ENCODE measurements at places on chromosomes 1 and 21.

DNA sequence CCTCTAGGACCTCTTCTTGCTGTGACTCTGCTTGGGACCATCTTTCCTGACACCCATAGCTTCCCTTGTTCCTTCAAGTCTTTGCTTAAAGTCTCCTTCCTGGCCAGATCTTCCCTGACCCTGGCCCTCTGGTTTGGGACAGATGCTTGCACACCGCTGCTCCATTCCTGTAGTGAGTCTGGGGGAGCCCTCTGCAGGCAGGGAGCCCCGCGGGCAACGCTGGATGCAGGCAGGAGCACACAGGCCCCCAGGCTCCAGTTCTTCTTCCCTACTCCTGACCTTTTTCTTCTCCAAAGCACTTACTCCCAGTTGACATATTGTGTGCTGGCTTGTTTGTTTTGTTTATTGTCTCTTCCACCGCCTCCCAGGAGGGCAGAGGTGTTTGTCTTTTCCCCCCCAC is 413.4 kb downstream of the CAMTA1 start:
- no peak for DNase-seq

DNA sequence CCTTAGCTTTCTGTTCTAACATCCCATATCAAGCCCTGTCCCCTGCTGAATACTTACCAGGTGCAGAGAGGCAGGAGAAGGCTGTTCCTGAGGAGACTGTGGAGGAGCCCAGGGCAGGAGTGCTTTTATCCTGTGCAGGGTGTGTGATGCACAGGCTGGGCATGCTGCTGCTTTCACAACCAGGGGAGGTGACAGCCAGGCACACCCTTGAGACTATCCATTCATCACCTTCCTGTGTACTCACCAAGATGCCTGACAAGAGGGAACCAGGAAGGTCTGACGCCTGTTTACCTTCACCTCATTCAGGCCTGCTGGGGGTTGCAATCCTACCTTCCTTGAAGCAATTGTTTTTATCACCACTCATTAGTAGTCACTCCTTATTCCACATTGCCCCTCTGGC is at the start of gene LCE3E:
TSS of gene LCE3E (minus strand) at position 100 of the 400 bp plus-strand sequence. CDS start 572 bp downstream, outside the sequence.
- DNase-seq = no peak

DNA sequence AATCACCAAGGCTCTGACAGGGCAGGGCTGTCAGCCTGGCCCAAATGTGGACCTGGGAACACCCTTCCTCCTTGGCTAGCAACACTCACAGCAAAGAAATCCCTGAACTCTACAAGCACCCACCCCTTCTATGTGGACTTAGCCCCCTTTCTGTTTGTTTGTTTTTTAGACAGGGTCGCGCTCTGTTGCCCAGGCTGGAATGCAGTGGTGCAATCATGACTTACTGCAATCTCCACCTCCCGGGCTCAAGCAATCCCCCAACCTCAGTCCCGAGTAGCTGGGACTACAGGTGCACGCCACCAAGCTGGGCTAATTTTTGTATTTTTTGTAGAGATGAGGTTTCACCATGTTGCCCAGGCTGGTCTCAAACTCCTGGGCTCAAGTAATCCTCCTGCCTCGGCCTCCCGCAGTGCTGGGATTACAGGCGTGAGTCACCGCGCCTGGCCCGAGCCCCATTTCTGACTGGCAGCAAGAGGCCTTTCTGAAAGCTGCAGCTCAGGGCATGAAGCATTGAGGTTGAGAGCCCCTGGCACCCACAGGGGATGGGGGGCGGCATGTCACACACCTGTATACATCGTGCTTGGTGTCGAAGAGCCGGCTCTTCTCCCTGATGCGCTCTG is 16.2 kb downstream of the RIPK4 start:
- DNase-seq = peak; percentile 10

DNA sequence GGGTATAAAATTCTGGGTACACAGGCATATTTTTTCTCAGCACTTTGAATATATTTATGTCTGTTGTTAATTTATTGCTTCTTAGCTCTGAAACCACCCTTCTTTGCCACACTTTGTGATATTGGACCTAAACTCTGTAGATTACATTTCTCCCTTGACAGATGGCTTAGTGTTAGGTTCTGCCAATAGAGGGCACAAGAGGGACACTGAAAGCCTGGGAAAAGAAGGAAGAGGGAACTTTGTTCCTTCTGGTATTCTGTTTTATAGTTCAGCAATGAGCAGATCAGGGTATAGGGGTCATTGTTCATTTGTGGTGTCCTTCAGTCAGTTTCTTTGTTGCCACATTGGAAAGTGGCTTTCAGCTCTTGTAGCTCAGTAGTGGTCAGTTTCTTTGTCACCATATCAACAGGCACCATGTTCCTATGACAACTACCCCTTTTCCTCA is 423.5 kb upstream of the PROX1 start:
- no peak for DNase-seq

GRCh38 chr1:104195395-104195794 is 445.7 kb downstream of the AMY1C start:
- no peak for DNase-seq

DNA sequence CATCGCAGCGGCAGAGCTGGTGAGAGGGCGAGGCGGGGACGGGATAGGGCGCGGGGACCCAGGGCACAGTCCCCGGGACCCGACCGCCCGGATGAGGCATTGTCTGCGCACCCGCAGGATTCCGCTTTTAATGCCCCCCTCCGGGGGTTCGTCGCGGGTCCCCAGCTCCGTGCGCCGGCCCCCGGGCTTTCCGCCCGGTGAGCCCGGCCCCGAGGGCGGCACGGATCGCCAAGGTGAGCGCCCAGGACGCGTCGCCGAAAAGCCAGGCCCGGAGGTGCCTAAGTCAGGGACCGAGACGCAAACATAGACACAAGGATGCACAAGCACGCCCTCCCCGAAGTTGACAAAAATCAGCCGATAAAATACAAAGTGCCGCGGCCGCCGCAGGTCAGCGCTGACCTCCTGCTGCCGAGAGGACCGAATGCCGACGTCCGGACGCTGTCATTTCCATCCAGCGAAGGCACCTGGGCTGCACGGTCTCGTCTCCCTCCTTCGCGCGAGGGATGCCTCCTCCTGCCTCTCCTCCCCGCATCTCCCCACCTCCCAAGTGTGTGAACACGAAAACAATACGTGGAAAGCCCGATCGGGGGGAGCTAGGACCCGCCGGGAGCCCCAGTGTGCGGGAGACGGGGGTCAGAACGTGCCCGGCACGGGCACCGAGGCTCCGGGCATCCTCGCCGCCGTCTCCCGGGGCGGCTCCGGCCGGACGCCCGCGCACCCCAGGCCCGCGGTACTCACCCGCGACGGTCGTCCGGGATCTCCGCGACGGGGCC is 101.1 kb upstream of the SOD1 start:
- no peak for DNase-seq

- peak; percentile 29 for DNase-seq
Measured at GRCh38 chr1:51192213-51192843, 43.7 kb upstream of the RNF11 start.

- no peak for DNase-seq
Measured at GRCh38 chr1:150366416-150367296, 2.7 kb downstream of the RPRD2 start.

- no peak for DNase-seq
Measured at GRCh38 chr21:44441581-44442265, 13.6 kb upstream of the LRRC3 start.

GRCh38 chr1:215279682-215280081 is 197.1 kb downstream of the KCNK2 start:
- DNase-seq = no peak

GRCh38 chr21:42346866-42347600 is 3.8 kb downstream of the TFF2 start:
- DNase-seq = no peak

DNA sequence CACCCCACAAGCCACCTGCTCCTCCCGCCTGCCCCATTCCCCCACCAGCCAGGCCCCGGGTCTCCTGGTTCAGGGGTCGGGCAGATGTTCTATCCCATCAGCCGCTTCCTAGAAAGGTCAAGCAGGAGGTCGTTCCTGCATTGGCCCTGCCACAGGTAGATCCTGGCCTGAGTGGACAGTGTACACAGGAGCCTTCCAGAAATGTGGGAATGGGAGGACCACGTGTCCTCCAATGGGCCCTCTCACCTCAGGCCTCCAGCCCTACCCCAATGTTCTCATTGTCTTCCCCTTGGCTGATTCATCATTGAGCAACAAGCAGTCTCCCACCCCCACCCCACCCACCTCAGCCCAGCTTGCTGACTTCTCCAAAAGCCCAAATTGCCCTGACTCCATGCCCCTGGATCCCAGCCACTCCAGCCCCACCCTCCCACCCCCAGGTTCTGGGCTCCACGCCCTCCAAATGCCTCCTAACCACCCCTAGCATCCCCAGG is 2.1 kb downstream of the S100A16 start:
- DNase-seq = no peak

- DNase-seq = peak; percentile 20
Measured at GRCh38 chr1:161258439-161259344, at the start of gene PCP4L1. Gene PCP4L1, plus strand, starts transcription at chr1:161258745. Its CDS starts 230 bp downstream, at chr1:161258975.

DNA sequence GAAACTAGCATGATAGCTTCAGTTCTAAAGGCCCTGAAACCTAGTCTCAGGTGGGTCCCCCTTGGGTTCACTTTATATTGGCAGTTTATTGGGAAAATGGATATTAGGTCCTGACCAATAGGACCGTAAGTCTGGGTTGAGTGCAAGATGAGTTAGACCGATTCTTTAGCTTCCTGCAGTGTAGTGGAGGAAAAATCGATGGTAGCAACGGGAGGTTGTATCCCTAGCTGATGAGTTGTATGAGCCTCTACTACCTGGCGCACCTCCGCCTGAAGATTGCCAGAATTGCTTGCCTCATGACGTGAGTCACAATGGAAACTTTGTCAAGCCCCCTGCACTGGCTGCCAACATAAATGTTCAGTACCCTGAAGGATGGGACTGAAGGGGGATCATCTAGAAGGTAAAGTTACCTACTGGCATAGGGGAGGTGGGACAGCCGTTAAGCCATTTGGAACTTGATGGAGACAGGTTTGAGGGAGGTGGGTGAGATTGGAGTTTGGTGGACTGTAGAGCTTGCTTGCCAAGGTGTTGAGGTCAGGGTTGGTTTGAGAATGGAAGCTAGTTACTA is 3.9 kb downstream of the RCC1 start:
- DNase-seq = no peak

GRCh38 chr21:45506241-45506817 is 35.9 kb downstream of the SLC19A1 start:
- DNase-seq = peak; percentile 5

DNA sequence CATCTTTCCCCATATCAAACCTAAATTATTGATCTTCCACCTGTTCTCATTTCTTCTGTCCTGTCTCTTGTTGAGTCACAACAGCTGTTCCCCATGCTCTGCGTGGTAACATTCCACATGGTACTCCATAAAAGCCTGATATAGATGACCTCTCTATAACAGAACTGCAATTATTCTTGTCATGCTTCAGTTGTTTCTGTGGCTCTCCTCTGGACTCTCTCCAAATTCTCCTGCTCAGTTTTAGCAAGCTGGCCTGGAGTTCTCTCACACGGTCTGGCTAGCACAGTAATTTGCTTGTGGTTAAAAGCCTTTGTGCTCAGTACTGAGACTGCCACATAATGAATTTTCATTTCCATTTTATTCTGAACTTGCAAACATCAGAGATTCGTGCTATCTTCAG is 10.6 kb upstream of the LRRC39 start:
- no peak for DNase-seq

Data from left ventricle myocardium inferior (tissue), 1 donor.